ENCODE measurements at places on chromosomes 11 and 22. TPM values are rescaled to one million over a fixed set of nuclear protein-coding genes. Genes with fewer than 3 reads are reported as not detected.

KDM4D gene
- not detected for total RNA-seq

- no peak for DNase-seq
Measured at GRCh38 chr11:1647901-1648652, 18.5 kb downstream of the KRTAP5-5 start.

DNA sequence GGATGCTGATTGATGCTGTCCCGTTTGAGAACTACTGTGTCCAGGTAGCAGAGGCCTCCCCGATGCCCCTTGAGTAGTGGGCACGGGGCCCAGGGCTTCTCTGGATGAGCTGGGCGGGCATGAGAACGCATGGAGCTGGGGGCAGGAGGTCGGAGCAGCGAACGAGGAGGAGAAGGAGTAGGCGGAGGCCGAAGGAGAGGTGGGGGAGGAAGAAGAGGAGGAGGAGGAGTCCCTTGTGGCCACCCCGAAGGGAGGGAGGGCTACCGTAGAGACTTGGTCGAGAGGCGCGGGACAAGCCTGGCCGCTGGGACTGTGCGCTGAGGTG is 62.9 kb downstream of the CRYBB2 start:
- DNase-seq, result no peak

DNA sequence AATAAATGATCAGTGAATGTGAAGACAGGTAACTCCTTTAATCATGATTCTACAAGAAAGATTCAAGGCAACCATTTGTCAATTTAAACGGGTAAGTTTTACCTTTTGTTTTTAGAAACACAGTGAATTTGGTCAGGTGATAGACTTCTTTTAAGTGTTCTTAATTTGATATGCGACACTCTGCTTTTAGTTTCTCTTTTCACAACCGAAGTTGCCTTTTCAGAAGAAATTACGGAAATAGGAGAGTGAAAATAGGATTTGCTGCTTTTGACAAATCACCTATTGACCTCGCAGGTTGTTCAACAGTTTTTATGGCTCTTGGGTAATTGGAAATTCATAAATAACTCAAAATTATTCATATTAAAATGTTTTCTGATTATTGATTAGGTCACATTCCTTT is 142.1 kb downstream of the CNTN5 start:
- DNase-seq, result no peak
